ENCODE measurements at places on chromosomes 7 and 10. TPM values are rescaled to one million over a fixed set of nuclear protein-coding genes. Genes with fewer than 3 reads are reported as not detected.

DNA sequence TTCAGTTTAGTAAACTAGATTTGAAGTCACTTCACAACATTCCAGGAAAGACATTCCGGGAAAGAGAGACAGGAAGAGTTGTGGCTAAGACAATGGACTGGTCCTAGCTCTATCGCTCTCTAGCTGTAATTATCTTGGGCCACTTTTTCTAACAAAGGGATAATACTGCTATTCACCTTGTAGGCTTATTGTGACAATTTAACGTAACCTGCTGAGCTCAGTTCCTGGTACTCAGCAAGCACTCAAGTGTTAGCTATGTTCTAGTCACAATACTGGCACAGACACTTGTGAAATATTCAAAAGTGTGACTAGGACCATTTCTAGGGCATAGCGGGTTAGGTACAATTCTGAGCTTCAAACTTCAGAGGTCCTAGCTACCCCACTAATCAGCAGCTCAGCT lies 12.0 kb upstream of the NRCAM start:
- no peak for DNase-seq

DNA sequence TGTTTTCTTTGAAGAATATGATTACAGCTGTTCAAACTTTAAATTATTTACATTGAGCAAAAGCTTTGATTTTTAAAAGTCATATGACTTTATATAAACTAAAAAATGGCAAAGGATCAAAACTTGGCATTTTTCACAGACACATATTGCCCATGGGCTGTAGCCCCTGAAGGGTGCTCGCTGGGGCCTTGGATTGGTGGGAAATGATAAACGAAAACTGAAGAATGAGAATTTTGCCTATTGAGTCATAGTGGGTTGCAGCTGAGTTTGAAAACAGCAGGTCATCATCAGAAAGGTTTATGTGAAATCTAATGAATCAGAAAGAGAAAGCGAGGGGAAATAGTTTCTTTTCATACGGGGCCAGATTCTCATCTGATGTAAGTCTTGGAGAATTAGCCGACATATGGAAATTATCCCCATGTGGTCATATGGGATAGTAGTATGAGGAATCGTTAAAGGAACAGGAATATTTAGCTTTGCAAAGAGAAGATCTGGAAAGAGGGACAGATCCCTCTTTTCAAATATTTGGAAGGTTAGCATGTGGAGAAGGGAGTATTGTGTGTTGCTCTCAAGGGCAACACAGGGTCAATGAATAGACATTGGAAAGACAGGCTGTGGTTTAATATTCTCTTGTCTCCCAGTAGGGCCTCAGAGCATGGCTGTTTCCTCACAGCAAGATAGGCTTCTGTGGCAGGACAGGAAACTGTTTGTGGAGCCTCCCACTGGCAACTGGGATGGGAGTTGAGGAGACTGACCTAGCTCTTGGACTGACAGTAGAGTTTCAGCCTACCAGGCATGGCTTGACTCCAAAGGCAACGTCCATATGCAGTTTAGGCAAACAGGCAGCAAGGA lies 119.0 kb downstream of the FZD1 start:
- DNase-seq, result no peak

DNA sequence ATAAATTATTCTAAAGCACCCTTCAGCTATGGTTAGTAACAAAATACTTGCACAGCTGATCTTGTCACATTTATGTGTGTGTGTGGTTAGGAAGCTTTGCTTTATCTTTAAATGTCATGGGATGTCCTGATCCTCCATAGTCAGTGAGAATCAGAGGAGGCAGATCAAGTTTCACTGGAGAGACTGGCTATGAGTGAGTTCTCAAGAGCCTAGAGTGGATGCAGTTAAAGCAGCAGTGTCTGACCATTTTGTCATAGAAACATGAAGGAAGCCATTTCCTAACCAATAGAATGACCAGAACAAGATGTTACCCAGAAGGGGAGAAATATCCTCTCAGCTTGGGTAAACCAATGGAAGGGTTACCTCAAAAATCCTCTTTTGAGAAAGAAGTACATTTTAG lies 207.2 kb upstream of the DKK1 start:
- DNase-seq, result no peak

GRCh38 chr10:24444337-24444736 lies 235.4 kb downstream of the KIAA1217 start:
- DNase-seq, result no peak

Gene ZNF853
- total RNA-seq, result 10.1 TPM

Gene ARHGAP22
- total RNA-seq, result 1.0 TPM

DNA sequence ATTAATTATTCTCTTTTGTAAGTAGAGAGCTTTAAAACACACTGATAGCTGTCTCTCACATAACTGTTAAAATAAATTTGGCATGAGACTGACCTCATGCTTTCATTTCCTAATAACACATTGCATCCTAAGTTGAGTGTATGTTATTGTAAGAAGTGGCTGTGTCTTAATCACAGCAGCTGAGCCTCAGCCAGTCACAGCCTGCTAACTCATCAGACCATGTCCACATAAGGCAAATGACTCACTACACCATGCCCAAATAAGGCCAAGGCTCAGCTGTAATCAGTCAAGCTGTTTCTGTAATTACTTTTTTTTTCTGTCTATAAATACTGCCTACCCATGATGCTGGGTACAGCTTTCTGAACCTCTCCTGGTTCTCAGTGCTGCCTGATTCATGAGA lies 860.9 kb downstream of the XPNPEP1 start:
- DNase-seq, result no peak

DNA sequence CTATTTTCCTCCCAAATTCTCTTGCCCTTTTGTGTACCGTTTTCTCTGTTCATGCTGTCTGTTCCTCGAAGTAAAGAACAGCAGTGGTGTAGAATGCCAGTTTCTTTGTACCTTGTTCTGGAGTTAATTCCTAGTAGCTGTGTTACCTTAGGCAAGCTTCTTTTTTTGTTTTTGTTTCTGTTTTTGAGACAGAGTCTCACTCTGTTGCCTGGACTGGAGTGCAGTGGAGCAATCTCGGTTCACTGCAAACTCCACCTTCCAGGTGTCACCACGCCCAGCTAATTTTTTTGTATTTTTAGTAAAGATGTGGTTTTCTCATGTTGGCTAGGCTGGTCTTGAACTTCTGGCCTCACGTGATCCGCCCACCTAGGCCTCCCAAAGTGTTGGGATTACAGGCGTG lies 221.2 kb downstream of the BBS9 start:
- DNase-seq, result no peak

DNA sequence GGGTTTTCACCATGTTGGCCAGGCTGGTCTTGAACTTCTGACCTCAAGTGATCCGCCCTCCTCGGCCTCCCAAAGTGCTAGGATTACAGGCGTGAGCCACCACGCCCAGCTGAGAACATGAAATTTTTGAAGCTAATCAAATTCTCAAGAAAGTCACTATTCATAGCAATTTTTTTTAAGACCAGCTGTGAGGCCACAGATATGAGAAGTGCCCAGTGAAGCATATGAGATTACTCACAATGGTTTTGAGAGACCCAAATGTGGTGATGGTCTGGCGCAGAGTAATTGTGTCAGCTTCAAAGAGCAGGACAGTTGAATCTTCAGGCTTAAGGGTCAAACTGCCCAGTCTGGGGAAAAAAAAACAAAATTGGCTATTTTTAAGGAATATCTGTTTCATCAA lies 16.2 kb downstream of the NCOA4 start:
- DNase-seq, result no peak
